Activated gamma-delta T cell (primary cell): ENCODE measurements at places on chromosomes 16 and 17.

DNA sequence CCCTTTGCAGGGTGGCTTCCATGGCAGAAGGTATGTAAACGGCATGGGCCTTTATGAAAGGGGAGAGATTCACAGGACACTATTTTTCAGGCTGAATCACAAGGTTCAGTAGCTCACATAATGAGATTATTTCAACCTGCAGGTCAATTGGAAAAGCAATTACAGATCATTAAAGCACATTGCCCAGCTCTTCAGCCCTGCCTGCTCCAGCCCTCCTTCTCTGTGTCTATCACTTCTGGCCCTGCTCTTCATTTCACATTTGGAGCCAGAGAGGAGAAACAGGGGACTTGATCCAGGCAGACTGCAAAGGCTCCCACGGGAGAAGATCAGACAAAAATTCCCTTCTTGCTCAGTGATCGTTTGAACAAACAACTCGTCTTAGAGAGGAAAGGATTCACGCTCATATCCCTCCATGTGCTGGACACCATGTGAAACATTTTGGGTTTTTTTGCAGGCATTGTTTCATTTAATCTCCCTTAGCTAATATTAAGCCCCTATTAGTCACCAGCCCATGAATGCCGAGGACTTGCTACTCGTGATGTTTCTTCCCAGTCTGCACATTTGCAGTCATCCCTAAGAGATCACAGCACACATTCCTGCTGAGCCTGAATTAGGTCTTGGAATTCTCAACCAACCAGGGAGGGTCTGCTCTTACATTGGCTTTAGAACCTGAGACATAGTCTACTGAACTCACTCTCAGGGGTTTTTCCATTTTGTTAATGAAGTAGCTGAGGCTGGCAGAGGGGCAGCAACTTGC is 443.9 kb upstream of the CCL2 start:
- DNase-seq = no peak

DNA sequence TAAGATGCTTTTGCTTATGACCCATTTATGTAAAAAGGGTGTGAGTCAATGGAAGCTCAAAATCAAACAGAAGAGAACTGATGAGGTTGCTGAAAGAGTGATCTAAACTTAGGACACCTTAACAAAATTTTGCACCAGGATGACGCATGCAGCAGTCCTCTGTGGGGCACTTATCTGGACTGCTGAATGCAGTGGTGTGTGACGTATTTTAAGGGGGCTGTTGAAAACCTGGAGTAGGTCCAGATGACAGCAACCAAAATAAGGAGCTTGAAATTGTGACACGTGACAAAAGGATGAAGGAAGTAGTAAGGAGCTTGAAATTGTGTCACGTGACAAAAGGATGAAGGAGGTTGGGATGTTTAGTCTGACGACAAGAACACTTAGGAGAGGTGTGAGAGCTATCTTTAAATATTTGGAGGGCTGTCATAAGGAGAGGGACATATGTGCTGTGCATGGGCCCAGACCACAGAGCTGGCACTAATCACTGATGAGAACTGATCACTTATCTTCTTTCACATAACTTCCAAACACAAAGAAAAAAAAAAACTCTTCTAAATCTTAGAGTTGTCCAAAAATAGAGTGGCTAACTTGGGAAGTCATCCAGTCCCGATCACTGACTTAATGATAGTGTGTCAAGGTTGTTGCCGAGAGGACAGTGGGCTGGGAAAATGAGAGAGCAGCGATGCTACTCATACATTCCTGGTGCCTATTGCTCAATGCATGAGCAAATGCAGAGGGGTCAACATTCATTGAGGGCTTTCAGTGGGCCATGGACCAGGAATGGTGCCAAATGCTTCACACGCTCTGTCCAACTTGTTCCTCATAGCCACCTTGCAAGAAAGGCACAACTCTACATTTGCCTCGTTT is 264.2 kb upstream of the ZFHX3 start:
- no peak for DNase-seq

- DNase-seq = no peak
Observed at GRCh38 chr16:27236635-27237218, 31.8 kb downstream of the NSMCE1 start.

DNA sequence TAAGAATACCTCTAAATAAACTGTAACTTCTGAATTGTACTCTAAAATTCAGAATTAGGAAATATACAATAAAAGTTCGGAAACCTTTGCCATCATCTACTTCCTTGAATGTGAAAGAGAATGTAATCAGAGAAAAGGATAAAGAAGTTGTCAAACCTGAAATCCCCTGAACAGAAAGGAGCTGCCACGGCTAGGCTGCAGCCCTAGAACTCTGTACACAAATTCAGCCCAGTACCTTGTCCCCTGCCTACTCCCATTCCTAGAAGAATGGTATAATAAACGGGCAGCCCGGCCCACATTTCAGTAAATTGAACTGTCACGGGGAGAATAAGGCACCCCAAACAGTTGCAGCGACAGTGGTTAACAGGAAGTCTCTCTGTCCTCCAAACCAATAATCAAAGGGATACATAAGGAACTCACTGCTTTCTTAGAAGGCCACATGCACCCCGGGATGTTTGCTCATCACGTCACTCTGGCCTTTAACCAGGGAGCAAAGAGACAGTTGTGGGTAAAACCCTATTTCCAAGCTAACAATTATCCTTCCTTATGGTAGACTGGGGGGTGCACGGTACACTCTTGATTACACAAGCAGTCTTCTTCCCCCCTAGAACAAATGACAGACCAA is 24.3 kb upstream of the RFFL start:
- DNase-seq = no peak

DNA sequence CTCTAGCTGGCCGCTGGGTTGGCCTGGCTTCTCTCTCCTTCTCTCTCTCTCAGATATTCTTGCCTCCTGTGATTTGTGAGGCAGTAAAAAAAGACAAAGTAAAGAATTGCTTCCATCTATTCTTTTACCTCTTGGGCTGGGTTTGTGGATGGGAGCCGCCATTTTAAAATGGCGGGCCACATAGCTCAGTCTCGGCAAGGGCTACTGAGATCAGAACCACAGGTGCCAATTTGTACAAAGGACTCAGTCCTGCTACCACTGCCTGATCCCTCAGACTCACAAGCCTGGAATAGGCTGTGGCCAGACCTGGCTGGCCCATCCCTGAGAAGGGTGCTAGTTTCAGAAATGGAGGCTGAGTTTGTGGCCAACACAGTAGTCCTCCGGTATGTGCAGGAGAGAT is 24.1 kb downstream of the NOD2 start:
- no peak for DNase-seq

DNA sequence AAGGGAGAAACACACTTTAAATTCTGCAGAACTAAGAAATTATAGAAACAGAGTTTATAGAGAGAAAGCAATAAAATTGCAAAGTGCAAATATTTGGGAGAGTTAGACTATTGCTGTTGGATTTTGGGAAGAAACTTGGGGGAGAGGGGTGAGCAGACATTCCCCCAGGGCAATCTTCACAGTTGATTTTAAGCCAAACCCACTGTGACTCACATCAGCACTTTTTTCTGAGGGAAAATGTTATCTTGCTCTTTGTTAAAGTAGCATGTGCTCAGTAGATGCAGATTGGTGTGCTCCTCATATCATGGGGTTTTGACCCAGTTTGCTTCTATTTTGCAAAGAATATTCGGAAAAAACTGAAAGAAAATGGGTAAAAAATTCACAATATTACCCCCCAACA is 367.6 kb downstream of the CDH11 start:
- DNase-seq = no peak

DNA sequence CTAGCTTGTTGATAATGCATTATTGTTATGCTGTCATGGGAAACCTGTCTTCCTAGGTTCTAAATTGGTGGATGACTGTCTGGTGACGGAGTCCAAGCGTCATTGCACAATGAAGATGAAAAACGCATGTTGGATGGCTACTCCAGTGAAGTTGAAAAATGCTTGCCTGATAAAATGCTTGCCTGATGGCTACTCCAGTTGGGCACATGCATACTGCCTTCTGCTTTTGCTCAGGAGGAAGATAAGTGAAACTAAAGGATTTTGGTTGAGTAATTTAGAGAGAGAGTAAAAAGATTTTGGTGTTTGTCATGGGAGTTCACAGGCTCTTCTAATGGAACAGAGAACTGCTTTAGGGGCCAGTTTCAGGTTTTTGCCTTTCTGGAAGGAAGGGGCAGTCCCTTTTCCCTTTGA is 118.6 kb downstream of the PRKCA start:
- DNase-seq = no peak

DNA sequence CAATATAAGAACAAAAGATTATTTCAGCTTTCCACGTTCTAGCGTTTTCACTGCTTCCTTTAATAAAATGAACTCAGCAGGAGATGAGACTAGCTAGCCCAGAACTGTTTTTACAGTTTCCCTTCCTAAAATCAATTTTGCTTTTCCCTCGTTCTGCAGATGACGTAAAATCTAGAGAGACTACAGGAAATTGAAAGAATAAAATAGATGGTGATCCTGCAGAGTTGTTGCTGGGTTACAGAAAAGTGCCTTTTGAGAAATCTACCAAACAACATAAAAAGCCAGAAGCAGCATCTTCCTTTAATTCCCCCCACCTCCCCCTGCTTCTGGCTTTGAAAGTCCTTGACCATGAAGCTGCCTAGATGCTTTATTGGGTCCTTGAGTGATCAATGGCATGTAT is 96.8 kb upstream of the CLEC3A start:
- DNase-seq = no peak

DNA sequence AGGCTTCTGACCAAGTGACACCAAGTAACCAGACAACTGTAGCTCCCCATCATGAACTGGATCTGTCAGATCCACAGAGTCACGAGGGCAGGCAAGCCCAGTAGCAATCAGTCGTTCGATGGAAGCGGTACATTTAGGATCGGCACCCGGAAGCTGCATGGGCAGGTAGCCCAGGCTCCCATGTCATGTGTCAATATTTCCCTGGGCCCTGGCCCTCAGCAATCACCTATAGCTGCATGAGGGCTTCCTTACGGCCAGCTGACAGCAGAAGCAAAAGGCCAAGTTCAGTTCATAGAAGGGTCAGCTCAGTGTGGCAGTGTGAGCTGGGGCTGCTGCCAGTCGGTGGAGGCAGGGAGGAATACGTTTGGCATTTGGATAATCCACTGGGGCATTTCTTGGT is 31.8 kb downstream of the MRPS23 start:
- DNase-seq = no peak

- DNase-seq = no peak
Observed at GRCh38 chr17:81239714-81240555, 817 bp downstream of the NDUFAF8 start.

GRCh38 chr17:28485049-28485448 is 11.6 kb downstream of the SLC13A2 start:
- no peak for DNase-seq

DNA sequence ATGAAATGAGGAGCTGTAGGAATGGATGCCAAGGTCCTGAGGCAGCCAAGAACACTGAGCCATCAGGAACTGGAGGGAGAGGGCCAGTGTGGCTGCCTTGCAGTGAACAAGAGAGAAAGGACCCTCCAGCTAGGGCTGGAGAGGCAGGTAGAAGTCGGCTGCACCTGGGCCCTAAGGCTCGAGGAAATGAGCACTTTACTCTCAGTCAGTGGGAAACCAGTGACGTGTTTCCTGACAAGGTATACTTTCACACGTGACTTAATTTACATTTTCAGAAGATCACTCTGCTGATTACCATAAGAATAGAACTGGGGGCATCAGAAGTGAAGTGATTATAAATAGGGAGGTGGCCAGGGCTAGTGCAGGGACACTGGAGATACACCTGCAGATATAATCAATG is 115.2 kb downstream of the C17orf67 start:
- no peak for DNase-seq

DNA sequence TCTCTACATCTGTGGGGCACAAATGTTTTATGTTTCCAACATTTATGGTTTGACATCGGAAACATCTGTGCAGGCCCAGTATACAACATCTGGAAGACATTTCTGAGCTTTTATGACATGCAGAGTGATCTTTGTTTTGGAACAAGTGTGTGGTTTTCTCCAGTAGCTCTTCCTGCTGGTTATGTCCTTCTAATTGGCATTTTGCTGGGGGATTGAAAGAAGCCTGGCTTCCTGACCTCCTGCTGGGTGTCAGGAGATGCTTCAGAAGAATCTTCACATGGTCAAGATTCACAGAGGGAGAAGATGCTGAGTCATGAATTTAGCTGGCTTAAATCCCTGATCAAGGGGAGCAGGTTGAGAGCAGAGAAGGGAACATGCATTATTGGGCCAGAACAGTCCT is 279.5 kb upstream of the MYOCD start:
- DNase-seq = no peak

- no peak for DNase-seq
Observed at GRCh38 chr17:58630883-58631522, 60.8 kb downstream of the TEX14 start.

DNA sequence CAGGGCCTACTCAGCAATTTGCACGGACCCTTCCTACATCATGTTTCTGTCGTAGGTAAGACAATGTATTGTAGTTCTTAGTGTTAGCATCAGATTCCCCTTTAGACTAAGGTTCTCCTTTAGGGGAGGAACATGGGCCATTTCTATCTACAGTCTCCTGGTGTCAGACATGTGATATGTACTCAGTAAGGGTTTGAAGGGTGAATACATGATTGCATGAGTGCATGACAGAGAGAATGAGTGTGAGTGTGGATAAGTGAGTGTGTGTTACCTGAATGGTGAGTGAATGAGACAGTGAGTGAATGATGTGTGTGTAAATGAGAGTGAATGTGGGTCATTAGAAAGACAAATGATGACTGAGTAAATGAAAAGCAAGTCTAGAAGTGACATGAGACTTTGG is 476.8 kb downstream of the HAPSTR1 start:
- DNase-seq = no peak

DNA sequence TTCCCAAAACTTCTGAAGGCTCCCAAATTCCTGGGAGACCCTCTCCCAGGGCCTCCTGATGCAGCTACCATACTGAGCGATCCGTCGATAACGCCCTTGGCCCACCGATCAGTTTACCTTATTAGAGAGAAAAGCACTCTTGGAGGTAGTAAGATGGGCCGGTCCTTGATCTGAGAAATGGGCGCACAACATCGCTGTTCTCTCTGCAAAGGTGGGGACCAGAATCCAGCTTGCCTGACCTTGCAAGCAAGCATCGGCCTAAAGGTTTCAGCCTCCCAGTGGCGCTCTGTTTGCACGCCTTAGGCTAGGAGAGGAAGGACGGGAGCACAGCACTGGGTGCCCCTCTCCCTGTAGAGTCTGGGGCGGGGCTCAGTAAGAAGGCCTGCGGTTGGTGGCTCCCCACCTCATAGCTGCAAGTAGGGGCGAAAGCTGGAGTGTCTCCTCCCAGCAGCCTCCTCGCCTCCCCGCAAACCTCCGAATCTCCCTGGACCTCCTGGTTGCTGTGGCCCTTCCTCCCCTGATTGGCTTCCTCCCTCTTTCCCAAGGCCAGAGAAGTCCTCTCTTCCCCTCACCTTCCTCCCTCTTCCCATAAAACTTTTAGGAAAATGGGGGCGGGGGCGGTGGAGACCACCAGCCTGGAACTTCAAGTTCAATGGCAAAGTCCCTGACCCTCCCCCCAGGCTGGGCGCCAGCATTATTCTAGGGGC is at the start of gene PRAC1:
Gene PRAC1, minus strand, starts transcription at position 318 of the 707 bp plus-strand sequence. Its CDS starts 126 bp downstream, at position 192.
- DNase-seq = no peak
